ENCODE measurements at places on chromosomes 2 and 18.
A peak's percentile ranks its signal among the peaks of the same experiment; 100 is the strongest.

DNA sequence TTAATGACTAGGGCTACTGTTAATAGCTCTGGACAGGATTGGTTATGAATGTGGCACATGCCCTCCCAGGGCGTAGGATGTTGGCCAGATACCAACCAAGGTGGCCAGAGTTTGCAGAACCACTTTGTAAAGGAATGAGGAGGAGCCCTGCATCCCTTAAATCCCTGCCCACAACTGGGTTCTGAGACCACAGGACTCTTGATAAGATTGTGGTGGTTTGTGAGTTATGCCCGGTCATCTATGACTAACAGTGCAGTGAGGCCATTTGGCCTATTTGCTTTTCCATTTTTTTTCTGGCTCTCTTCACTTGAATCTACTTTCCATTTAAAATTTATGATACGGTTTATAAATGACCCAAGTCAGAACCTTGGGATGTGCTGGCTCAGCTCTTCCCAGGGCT, 294.5 kb downstream of the PRKCE start:
- peak; percentile 20 for DNase-seq

DNA sequence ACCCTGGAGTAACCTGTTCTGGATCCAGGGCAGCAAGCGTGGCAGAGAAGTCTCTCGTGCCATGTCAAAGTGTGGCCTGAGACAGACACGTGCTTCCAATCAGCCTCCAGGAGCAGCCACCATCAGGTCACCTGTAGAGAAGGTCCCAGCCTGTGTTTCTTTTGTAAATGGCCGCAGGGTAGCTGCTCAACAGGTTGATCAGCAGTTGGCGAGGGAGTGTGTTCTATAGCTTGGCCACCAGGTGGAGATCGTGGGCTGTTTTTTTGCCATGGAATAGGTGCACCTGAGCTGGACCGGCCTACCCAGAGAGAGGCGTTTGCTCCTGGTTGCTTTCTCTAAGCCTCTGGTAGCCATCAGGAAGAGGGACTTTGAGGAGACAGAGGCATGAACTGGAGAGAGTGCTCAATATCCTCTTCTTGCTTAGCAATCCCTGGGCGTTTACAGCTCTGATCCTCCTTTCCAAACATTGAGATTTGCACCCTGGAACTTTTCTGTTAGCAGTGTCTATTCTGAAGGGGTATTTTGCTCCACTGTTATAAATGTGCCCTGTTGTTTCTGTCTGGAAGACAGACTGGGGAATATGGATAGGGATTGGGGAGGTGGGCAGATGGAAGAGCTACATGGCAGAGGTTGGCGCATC, 34.2 kb upstream of the EN1 start:
- no peak for DNase-seq

- DNase-seq = peak; percentile 67
Measured at GRCh38 chr18:7177116-7177744, 53.7 kb upstream of the LRRC30 start.

- no peak for DNase-seq
Measured at GRCh38 chr2:226132323-226133215, 667.1 kb downstream of the IRS1 start.

- DNase-seq = no peak
Measured at GRCh38 chr2:68696554-68696953, 38.1 kb upstream of the ARHGAP25 start.

DNA sequence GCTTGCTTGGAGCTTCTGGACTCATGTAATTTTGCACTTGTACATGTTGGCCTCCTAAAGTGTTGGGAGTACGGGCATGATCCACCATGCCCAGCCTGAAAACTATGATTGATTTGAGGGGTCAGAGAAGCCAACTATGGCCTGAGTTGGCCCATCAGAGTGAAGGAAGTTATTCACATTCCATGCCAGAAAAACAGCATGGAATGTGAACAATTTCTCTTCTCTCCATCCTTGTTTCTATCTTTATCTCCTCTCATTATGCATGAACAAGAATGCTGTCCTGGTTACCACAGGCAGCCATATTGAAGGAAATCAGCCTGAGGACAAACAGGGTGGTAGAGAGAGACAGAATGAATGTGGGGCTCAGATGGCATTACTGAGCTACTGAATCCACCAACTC, 3.5 kb upstream of the CD226 start:
- DNase-seq = no peak

DNA sequence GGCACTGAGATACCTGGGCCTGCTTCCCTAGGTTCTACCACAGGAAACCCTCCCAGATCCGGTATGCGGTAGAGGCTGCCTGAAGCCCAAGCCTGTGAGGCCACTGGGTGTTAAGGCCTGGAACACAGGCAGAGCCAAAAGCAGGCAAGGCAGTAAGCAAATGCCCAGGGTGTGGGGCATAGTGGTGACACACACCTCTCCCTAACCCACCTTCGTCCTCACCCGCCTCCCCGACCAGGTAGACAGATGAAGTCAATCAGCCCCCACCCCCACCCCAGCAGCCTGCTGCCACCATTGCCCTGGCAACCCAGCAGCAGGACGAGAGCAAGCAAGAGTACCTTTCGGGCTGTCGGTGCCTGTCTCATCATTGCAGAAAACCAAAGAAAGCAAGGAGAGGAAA, 6.1 kb downstream of the DCTN1 start:
- DNase-seq = no peak

DNA sequence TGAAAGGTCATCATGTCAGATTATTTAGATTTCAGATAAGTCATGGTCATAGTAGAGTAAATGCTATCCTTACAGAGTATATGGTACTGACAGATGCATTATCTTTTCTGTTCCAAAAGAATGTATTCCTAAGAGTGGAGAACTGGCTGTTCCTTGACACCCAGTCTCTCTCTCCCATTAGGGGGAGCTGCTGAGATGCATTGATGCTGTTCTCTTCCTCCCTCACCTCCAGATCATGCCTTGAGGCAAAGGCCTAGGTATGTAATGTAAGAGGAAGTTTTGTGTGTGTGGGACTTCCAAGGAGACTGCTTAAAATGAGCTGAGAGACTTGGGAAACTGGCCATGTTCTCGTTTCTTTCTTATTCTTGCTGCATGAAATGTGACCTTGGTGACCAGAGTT, 979.5 kb upstream of the CELF4 start:
- DNase-seq = no peak

DNA sequence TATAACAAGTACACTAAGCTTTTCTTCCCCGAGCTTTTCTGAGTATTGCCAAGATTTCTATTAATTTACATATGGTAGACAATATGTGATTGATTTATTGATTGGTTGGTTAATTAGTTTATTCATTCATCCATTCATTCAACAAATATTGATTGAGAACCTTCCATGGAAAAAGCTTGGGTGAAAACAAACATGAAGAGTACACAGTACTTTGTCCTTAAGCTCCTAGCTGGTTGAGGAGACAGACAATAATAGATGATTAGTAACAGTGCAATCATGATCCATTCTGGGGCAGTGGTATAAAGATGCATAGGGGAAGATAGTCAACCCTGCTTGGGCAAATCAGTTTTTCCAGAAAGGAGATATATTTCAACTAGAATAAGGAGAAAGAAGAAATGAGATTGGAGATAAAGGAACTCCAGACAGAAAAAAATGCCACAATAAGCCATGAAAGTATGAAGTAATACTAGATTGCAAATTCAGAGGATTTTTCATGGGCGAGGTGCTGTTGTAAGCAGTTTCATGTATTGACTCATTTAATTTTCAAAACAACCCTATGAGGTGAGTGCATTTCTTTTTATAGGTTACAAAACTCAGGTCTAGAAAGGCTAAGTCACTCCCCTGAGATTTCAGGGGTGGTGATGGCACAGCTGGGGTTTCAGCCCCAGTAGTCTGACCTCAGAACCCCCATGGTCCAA, 129.5 kb downstream of the RND3 start:
- no peak for DNase-seq

DNA sequence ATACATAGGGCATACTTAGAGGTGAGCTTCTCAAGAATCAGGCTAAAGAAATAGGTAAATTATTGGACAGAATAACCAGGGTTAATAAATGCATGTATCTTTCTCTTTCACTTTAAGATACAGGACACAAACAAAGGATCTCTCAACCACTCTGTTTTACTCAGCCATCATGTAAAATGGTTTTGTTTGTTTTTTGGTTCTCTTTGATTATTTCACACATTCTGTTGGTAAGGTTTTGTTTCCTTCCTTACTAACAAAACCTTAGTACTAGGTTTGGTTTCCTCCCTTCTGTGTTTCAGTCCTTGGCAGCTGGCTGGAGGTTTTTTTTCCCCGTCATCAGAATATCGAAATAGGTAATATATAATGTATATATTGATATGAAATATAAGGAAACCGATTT, 1506.8 kb upstream of the TMEFF2 start:
- DNase-seq = no peak

GRCh38 chr2:174779361-174779928, 15.2 kb upstream of the CHRNA1 start:
- no peak for DNase-seq

DNA sequence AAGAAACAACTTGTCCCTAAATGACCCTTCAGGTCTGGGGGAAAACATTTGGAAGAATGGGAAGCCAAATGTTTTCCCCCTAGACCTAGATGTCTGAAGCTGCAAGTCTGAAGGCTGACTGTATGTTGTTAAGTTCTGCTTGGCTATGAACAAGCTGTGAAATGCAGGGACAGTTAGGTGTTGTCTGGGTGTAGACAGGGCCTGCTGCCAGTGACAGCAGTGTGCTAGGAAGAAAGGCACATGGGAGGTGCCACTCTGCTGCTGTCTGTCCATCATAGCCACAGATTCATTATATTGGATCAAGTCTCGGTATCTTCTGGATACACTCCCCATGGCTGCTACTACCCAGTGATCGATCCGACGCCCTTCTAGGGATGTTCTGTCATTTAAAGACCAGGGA, 265.9 kb upstream of the PXDN start:
- DNase-seq = no peak

DNA sequence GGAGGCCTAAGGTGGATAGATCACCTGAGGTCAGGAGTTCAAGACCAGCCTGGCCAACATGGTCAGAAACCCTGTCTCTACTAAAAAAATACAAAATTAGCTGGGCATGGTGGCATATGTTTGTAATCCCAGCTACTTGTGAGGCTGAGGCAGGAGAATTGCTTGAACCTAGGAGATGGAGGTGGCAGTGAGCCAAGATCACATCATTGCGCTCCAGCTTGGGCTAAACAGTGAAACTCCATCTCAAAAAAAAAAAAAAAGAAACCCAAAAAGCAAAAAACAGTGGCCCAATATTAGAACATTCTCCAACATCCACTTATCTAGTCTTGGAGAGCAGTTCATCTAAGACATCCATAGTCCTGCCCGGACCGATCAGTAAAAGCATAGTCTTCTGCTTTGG, 260.4 kb downstream of the MREG start:
- no peak for DNase-seq

- DNase-seq = no peak
Measured at GRCh38 chr18:68104036-68104435, 587.5 kb upstream of the DSEL start.

DNA sequence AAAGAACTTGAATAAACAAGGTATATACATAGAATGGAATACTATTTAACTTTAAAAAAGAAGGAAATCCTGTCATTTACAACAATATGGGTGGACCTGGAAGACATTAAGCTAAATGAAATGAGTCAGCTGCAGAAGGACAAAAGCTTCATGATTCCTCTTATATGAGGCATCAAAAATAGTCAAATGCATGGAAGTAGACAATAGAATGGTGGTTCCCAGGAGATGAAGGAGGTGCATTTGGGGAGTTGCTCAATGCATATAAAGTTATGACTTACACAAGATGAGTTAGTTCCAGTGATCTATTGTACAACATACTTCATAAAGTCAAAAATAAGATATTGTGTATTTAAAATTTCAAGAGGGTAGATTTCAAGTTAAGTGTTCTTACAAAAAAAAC, 426.1 kb upstream of the UBE2E3 start:
- DNase-seq = no peak

DNA sequence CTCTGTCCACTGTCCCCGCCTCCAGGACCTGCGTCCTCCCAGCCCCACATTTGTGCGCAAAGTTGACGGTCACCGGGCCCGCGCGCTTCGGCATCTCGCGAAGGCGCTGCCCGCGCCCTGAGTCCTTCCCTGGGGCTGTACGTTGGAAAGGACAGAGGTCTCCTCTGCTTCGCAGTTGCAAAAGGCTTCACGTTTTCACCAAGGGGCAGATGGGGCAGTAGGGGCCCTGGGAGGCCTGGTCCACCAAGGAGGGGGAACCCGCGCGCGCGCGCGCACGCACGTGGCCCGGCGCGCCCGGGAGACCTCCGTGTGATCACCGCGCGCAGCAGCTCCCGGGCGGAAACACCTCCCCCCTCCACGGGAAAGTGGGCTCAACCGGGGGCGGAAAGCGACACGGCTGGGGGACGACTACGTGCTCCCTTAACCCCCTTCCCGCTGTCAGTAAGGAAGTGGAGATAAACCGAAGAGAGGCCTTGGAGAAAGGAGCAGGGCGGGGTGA, 21.9 kb downstream of the TEX44 start:
- no peak for DNase-seq

Measured in amniotic stem cell (primary cell).